Frontal cortex (tissue), 4 donors: ENCODE measurements at places on chromosomes 5 and 9.

GRCh38 chr5:64569858-64570257, 64.0 kb downstream of the RGS7BP start:
- no peak for DNase-seq

DNA sequence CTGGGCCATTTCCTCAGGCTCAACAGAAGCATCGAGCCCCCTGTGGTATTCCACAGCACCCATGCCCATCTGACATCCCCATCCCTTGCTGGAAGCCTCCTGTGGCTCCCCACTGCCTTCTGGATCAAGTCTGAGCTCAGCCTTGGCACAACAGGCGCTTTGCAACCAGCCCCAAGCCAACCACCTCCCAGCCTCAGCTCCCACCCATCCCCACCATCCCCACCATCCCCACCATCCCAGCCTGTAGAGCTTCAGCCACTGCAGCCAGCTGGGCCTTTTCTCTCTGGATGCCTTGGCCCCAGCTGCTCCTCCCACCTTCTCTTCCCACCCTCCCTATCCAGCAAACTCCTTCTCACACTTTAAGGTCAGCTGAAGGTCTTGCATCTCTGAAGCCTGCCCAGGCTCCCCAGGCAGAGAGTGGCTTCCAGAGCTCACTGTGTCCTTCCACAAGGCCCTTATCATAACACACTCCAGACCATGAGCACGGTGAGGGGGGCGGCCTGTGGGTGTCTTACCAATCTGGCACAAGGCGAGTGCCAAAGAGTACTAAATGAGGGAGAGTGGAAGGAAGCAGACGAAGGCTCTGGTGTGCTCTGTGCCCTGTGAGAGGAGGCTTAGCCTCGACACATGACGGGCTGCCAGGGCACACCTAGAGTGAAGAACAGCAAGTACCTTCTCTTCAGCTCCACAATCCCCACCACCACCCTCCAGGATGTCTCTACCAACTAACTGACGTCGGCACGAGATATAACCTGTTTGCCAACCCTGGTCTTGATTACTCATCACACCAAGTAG, 6.5 kb downstream of the HIGD2A start:
- no peak for DNase-seq

GRCh38 chr9:89776795-89777525, 172.1 kb downstream of the GADD45G start:
- no peak for DNase-seq

- DNase-seq = no peak
Observed at GRCh38 chr9:111542497-111543254, 17.7 kb downstream of the ZNF483 start.

- no peak for DNase-seq
Observed at GRCh38 chr9:27385606-27386322, 88.8 kb upstream of the EQTN start.
